NCI-H2029 (cell line): ENCODE measurements at places on chromosomes 7 and 10.

DNA sequence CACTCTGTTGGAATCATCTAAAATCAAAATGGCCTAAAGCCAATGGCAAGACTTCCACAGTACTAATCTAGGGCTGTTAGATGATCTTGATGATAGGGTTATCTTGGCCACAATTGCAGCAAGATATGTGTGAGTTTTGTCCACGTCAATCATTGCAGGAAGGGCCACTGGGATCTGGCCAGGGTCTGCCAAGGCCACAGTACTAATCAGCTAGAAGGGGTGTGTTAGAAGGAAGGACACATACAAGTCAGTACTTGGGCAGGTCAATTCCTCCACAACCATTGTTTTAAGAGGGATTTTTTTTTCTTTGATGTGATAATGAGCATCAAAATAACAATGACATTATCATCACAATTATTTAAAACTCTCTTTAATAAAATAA lies 1.6 kb downstream of the LMOD2 start:
- no peak for DNase-seq

- DNase-seq, result no peak
Observed at GRCh38 chr7:148809856-148810255, 74.2 kb downstream of the EZH2 start.

GRCh38 chr10:2874963-2875362 lies 192.4 kb upstream of the PFKP start:
- DNase-seq, result no peak

- no peak for DNase-seq
Observed at GRCh38 chr10:85226596-85226995, 898.2 kb downstream of the CCSER2 start.

GRCh38 chr10:27518261-27518660 lies 14.2 kb downstream of the RAB18 start:
- DNase-seq, result no peak

GRCh38 chr7:131320603-131321002 lies 7.1 kb upstream of the MKLN1 start:
- DNase-seq, result no peak

DNA sequence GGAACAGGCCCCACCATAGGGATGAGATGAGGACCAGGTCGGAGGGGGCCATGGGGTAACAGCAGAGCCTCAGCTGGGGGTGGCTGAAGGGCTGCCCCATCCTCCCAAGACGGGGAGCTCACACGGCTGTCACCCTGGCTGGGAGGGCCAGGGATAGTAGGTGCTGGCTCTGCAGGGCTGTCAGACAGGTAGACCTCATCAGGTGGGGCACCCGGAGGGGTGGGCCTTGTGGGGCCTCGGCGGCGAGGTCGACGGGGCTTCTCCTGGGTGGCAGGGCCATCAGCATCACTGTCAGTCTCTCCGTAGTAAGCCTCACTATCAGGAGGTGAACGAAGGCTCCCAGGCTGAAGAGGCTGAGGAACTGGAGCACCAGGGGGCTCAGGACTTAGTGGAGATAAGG lies 2.6 kb downstream of the SYNPO2L start:
- no peak for DNase-seq

GRCh38 chr7:94378356-94378755 lies 16.3 kb upstream of the COL1A2 start:
- DNase-seq, result no peak

GRCh38 chr7:81004098-81004497 lies 85.2 kb upstream of the SEMA3C start:
- no peak for DNase-seq

DNA sequence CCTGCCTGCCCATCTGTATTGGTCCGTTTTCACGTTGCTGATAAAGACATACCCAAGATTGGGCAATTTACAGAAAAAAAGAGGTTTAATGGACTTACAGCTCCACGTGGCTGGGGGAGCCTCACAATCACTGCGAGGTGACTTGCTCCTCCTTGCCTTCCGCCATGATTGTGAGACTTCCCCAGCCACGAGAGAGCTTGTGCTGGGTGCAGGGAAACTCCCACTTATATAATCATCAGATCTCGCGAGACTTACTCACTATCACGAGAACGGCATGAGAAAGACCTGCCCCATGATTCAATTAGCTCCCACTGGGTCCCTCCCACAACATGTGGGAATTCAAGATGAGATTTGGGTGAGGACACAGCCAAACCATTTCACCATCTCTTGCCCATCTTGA lies 111.8 kb downstream of the MYL10 start:
- no peak for DNase-seq

- DNase-seq, result no peak
Observed at GRCh38 chr10:28172223-28172610, 130.6 kb downstream of the MPP7 start.

DNA sequence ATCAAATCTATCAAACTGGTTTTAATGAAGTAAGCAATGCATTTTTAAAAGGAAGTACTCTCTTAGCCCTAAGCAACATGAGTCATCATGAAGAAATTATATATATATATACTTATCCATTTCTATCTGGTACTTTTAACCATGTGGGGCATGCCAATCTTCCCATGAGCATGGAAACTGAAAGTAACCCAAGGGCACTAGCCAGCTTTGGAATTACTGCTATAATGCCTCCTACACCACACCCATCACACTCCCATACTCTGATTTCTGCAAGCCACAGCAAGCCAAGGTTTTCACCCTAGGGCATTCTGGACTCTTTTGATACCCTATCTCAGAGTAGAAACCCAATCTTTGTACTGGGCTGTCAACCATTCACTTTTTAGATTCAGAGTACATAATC lies 204.6 kb downstream of the IMMP2L start:
- no peak for DNase-seq

DNA sequence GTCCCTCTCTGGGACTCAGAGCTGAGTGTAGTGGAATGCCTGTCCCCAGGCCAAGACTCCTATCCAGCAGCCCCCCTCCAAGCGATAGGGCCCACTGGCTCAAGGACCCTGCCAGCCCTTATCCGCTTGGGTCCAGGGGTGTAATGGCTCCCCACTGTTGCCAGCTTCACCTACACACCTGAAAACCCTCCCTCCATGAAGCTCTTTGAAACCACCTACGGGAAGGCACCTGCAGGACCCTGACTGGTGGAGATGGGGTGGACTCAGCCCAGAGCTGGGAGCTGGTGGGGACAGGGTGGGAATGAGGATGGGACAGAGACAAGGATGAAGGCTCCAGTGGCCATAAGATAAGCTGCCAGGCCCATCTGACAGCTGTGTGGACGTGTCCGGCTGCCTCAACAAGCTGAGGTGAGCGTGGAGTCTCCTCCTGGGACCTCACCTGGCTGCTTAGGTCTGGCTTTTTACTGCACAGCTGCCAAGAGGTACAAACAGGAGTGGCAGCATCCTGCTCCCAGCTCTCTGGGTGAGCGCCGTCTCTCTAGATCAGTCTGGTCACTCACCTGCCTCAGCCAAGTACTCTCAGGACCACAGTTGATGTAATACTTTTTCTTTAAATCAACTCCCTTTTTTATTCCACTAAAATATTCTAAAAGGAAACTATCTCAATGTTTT lies 41.9 kb downstream of the DRGX start:
- DNase-seq, result no peak

DNA sequence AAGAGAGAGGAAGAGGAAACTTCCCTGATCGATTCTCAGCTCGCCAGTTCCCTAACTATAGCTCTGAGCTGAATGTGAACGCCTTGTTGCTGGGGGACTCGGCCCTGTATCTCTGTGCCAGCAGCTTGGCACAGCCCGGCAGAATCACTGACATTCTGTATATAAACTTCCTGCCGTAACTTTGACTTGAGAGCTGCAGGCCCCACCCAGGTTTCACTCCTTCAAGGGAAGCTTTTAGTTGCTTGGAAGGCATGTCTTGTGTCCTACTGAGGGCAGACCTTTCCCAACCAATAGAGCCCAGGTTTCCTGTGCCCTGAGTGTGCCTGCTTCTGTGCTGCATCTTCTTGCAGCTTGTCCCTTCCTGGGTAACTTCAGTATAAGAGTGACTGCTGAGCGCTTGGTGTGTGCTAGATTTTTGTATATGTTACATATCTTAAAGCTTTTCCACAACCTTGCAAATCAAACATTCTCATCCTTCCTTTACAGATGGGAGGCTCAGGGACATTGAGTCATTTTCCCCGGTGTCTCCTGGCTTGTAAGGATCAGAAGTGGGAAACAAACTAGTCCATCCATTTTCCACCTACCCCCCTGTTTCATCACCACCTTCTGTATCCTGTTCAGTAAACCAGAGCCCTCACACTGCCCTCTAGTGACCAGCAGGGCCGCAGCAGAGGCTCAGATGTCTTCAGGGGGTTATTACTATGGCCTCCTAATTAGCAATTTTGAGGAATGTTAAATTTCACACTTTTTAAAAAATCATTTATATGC lies 225.2 kb upstream of the PRSS58 start:
- no peak for DNase-seq

GRCh38 chr10:122648599-122649428 lies 50.8 kb downstream of the C10orf120 start:
- no peak for DNase-seq

- no peak for DNase-seq
Observed at GRCh38 chr7:156725936-156726335, 85.4 kb downstream of the RNF32 start.

DNA sequence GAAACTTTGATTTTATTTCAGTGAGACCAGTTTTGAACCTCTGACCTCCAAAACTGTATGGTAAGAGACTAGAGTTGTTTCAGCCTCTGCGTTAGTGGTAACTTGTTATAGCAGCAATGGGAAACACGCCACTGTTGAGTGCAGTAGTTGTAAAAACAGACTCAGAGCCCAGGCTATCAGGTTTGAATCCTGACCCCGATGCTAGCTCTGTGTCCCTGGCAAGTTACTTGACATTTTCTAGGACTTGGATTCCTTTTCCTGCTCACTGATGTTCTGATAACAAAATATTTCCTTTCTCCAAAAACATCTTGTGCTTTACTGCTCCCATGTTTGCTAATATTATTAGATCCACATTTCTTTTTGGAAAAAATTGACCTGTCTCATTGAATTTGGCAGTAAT lies 131.0 kb downstream of the PLXDC2 start:
- no peak for DNase-seq

GRCh38 chr7:18706670-18707069 lies 211.1 kb downstream of the HDAC9 start:
- no peak for DNase-seq

DNA sequence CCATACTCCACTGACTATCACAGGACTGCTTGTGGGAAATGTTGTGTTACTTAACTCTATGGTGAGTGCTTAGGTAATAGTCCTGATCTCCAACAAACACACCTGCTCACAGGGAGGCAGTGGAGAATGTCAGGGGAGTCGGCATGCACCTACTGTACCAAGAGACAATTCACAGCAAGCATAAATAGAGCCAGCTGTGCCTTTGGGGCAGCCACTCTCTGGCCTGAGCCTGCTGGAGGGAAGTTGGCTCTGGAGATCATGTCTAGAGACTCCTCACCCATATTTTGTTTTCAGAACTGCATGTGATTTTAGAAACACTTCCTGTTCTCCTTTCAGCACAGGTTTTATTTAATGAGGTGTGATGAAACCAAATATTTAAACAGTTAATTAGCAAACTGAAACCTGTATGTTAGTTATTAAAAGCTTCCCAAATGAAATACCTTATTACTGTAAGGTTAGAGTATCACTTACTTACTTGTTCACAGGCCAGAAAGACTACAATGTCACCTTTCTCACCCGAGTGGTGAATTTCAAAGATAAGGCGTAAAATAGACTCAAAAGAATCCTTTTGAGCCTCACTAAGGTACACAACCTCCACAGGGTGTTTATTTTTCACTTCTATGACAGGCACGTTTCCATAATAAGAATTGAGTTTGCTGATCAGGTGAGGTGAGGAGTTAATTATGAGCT lies 21.8 kb downstream of the DHX32 start:
- peak; percentile 79 for DNase-seq

- no peak for DNase-seq
Observed at GRCh38 chr10:78371136-78371535, 337.5 kb downstream of the RPS24 start.

- no peak for DNase-seq
Observed at GRCh38 chr10:123786896-123787295, 104.7 kb downstream of the CPXM2 start.

DNA sequence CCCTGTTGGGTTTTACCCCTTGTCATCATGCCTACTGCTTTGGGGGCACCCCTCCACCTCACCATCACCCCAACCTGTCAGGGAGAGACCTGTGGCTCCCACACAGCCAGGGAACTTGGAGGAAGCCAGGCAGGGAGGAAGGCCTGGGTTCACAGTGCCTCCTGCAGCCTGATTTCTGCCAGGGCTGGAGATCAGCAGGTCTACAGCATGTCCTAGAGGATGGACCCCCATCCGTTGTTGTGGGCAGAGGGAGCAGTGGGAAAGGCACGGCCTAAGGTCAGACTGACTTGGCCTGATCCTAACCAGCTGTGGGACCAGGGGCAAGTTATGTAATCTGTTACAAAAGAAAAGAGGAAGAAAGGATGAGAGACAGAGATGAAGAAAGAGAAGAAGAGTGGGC lies 28.2 kb downstream of the ZCCHC24 start:
- DNase-seq, result no peak

DNA sequence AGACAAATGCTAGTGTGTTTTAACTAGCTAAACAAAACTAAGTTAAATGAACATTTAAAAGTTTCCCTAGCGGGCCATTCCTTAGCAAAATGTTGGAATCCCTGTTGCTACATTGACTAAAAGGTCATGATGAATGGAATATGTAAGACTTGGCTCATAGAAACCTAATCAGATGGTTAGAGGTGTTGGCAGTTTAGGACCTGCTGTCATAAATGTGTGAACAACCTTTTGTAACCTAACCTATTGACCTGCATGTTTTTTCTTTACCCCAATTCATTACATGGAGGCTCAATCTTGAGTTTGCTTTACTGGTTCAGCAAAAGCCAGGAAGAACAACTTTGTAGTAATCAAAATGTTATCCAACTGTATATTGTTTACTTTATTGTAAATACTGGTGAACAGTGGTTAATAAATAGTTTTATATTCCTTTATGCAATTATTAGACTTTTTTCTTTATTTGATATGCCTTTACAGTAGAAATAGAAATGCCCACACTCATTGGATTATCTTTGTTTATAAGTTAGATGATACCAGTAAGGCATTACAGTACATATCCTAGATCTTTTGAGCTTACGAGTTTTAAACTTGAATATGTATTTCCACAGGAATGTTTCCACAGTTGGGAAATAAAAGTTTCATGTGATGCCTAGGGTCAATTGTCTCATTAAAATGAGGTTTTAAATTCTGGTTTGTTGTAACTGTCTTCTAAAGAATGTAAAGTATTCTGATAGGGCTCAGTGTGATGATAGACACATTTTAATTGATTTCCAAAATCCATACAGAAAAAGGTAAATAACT lies 11.6 kb downstream of the CBX3 start:
- DNase-seq, result no peak
